ENCODE measurements at places on chromosomes 5 and 9.

DNA sequence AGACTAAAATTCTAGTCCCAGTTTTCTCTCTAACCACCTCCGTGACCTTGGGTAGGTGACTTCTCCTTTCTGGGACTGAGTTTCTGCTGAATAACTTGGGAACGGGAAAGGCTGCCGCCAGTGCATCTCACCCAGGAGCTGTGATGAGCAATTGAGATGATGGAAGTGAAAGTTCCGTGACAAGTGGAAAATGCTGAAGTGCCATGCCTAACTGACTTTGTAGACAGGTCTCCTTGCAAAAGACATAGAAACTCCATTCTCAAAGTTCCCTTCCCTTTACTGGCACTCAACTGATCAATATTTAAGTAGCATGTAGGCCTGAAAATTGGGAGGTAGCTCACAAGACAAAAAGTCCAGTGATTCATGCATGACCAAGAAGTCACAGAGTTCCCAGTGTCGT is 6.3 kb upstream of the ADAM19 start:
- no peak for DNase-seq

DNA sequence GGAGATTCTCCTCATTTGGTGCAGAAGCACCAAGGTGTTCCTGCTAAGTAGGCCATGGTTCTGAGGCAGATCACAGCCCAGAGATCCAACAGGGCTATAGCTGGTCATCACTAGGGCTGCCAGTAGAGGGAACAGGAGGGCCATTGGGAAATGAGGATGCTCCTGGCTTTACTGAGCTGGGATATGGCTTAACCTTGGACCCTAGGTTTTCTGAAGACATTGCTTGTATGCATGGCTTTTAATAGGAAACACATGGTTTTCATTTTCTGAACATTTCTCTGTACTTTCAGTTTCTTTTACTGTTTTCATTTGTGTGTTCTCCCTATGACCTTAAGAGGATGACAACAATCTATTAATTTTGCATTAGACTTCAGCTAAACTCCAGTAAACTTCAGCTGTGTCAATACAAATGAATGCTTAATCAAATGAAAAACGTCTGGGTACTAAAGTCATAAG is at the start of gene IFNW1:
Gene IFNW1 (minus strand): TSS at position 406 of the 456 bp plus-strand sequence. CDS start 262 bp downstream, at position 144.
- no peak for DNase-seq

DNA sequence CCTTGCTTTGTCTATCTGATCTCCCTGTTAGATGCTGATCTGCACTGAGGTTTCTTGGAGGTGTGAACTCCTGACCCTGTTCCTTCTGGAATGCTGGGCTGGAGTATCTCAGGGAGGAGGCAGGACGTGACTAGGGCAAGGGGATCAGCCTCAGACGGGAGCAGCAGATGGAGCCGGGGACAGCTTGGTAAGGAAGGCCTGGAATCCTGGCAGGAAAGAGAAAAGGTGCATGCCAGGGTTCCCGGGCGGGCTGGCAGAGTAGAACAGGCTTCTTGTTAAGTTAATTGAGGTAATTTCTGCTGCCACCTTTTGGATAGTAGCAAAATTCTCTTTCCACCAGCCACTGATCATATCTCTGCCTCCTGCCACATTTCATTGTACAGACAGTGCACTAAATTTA is 180.9 kb downstream of the ZNF462 start:
- no peak for DNase-seq

GRCh38 chr9:22157276-22157675 is 148.2 kb upstream of the CDKN2B start:
- no peak for DNase-seq

DNA sequence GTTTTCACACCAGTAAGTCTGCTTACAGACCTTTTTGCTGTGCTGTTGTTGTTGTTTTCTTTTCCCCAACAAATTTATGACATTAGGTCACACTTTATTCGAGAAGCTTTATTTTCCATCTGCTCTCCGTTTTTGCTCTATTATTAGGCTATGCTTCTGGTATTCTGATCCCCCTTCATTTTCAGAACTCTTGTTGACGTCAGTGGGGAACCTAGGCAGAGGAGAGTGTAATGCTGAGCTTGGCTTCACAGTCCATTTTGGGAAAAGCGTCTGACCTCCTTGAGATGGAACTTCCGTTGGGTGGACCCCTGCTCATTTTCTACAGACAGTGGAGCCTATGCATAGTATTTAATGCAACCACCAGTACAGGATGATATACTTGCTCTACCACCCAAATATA is 387.9 kb upstream of the MEF2C start:
- DNase-seq = no peak

- DNase-seq = no peak
These were observed 39.8 kb downstream of the F2RL2 start for GRCh38 chr5:76583163-76584047.

GRCh38 chr5:74056789-74057164 is 430.8 kb downstream of the ARHGEF28 start:
- DNase-seq = no peak

- DNase-seq = no peak
These were observed 9.3 kb downstream of the NIPBL start for GRCh38 chr5:36885566-36886485.

DNA sequence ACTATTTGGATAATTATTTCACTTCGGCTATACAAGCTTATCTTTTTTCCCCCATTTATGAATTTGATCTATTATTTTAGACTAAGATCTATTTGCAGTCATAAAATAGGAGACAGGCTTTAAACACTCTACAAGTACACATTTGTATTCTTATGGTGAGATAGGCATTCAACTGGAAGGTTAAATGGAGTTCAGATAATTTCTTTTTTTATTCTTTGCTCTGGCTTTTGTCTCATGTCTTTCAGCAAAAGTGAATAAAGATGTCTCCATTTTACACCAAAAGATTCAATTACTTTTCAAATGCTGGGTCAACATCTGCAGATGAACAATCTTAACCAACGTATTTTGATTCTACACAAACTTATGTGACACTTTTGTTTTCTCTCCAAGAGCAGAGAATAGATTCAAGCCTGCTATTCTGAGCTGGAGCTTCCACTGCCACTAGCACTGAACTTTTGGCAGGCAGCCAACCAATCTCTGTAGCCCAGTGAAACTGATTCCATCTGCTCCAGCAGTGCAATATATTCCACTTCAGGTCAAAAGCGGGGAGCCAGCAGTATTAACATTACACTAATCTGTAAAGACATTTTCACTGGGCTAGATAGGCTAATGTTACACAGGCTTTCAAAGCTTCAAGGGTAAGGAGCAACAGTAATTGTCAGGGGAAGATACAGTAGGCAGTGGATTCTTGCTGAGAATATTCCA is 452.0 kb upstream of the ZNF608 start:
- peak; percentile 86 for DNase-seq

GRCh38 chr5:134502259-134502658 is 23.2 kb upstream of the JADE2 start:
- no peak for DNase-seq

GRCh38 chr9:82038897-82039296 is 50.3 kb downstream of the SPATA31D1 start:
- DNase-seq = no peak

GRCh38 chr9:23543419-23543818 is 282.6 kb downstream of the ELAVL2 start:
- no peak for DNase-seq

GRCh38 chr9:38047301-38048251 is 21.5 kb downstream of the SHB start:
- DNase-seq = no peak

- no peak for DNase-seq
These were observed 1.9 kb upstream of the GM2A start for GRCh38 chr5:151251001-151251551.

DNA sequence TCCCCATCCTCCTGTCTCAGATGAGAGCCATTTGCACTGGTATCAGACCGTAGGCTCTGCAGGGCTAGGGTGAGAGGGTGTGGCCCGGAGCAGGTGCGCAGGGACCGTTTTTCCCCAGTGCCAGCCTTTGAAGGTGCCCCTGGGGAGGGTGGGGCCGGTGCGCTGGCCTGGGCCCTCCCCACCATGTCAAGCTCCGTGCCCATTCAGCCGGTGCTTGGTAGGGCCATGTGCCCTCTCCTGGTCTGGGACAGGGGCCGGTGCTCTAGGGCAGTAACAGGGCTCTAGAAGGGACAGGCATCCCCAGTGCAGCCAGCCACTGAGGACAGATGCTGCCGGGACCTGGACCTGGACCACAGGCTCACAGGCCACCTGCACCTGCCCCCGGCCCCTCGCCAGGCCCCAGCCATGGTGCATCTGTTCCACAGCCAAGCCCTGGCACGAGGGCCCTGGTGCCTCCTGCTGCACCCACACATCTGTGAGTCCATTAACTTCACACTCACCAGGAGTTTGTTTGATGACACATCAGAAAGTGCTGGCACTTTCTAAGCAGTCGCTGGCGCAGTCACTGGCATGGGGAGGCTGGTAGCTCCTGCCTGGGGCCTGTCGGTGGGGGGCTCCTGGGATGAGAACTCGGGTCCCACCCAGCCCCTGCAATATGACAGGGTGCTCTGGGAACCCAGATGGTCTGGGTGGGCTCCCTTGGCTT is 5.0 kb upstream of the QRFP start:
- DNase-seq = no peak

GRCh38 chr9:112551641-112552040 is 65.0 kb downstream of the KIAA1958 start:
- no peak for DNase-seq

- no peak for DNase-seq
These were observed 176.3 kb downstream of the TLE1 start for GRCh38 chr9:81513059-81513458.

DNA sequence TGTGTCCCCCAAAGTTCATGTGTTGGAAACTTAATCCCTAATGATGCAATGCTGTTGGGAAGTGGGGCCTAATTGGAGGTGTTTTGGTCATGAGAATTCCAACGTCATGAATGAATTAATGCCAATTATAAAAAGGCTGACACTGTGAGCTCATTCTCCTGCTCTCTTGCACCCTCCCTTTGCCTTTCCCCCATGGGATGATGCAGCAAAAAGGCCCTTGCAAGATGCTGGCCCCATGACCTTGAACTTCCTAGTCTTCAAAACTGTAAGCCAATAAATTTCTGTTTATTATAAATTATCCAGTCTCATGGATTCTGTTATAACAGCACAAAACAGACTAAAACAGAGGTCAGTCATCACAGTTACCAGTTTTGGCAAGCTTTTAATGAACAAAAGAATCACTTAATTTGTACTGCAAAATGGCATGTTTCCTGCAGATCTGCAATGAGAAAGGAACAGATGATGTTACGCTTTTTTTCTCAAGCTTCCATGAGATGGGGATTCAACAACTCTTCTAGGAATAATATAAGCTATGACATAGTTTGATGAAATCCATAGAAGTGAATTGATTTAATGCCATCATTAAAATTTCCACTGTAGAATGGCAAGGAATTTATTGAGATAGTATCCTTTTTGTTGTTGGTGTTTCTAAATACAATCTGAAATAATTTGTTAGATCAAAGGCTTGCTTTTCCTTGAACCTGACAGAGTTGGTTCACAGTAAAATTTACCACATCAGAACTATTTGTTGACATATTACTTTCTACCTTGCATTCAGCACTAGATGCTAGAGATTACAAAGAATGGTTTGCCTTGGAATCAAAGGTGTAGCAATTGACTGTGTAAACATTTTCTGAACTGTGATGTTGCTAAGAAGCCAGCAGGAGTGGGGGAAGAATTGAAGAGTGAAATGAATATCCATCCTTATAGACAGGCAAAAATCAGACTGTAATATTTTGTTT is 29.3 kb upstream of the RFK start:
- no peak for DNase-seq

GRCh38 chr5:135423846-135424168 is 23.3 kb downstream of the DCANP1 start:
- no peak for DNase-seq

GRCh38 chr5:74477761-74478160 is 162.8 kb downstream of the ENC1 start:
- no peak for DNase-seq

DNA sequence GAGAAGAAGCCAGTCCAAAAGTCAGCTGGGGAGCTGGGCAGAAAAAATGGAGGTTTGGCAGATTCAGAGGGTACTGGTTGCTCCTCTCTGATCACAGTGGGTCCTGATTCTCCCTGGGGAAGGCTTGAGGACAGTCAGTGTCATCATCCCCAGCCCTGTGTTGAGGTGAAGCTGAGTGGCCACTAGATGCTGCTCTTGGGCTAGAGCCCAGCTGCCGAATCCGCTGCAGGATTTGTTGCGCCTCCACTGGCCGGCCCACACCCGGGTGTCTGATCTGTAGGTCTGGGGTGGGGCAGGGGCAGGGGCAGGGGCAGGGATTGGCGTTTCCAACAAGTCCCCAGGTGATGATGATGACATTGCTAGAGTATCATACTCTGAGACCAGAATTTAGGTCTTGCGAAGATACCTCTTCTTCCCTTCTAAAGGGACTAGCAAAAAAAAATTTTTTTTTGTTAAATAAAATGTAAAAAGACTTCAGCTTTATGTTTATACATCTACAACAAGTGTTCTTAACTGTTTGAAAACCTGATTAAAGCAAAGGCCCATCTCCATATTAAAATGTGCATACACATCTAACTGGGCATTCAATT is 106.8 kb downstream of the PDE6A start:
- no peak for DNase-seq

DNA sequence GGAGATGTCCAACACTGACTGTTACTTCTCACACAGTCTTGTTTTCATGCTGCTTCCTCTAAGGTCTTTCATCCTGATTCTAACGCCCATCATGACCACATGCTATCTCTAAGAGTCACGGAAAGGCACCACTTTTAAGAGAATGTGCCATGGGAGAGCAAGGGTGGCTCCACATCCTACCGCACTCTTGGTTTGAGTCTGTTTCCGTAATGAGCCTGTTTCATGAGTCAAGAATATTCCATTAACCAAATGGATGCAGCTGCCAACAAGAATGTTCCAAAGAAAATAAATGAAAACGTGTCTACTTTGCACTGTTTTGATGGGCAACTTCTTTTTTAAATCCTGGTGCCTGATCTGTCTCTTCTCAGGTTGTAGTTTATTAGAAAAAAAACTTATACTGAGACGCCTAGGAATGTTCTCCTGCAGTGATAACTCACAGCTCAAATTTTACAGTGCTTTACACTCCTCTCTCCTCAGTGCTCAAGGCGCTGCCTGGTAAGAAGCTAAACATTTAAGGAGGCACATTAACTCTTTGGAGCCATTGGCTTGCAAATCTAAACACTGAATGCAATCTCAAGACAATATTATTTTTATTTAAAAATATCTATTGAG is 124.3 kb downstream of the FGF1 start:
- DNase-seq = no peak

DNA sequence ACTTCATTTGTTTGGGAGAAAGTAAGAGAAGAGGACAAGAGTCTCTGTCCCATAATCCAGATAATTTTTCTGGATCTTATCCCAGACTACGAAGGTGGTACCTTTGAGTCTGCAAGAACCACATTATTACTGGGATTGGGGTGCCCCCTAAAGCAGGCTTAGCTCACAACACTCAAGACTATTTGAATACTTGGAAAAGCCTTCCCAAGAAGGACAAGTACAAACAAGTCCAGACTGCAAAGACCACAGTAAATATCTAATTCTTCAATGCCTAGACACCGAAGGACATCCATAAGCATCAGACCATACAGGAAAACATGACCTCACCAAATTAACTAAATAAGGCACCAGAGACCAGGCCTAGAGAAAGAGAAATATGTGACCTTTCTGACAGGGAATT is 40.2 kb upstream of the TMED7 start:
- no peak for DNase-seq

- no peak for DNase-seq
These were observed 23.0 kb upstream of the GOLM1 start for GRCh38 chr9:86122311-86122710.

GRCh38 chr5:150358261-150359095 is 981 bp downstream of the TCOF1 start:
- DNase-seq = no peak
